Left renal pelvis (tissue), 4 donors: ENCODE measurements at places on chromosomes 5 and 9. TPM values are rescaled to one million over a fixed set of nuclear protein-coding genes. Genes with fewer than 3 reads are reported as not detected.

The NEUROG1 gene
- not detected for polyA plus RNA-seq

The CNTFR gene
- polyA plus RNA-seq: 48.6 TPM

The PAXX gene
- polyA plus RNA-seq: 29.0 TPM

The KLF9 gene
- 7.3 TPM for polyA plus RNA-seq

GRCh38 chr5:902129-902916, 9.6 kb downstream of the TRIP13 start:
- DNase-seq: no peak

DNA sequence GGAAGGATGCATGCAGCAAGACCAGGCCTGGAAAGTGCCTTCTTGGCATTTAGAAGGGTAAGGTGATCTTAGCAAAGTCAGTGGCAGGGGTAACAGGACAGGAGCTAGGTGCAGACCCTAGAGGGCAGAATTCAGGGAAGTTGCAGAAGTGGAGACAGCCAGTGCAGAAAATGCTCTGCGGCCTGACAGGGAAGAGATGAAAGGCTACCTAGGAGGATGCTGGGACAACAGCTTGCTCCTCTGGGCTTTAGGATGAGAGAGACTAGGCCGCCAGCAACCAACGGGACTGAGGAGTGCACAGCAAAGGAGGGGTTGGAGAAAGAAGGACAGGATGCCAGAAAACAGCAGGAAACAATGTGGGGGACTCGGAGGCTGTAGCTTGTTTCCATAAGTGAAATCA, 219.9 kb downstream of the FSTL4 start:
- DNase-seq: no peak

- no peak for DNase-seq
Observed at GRCh38 chr5:147508711-147509040, 1.2 kb downstream of the DPYSL3 start.

DNA sequence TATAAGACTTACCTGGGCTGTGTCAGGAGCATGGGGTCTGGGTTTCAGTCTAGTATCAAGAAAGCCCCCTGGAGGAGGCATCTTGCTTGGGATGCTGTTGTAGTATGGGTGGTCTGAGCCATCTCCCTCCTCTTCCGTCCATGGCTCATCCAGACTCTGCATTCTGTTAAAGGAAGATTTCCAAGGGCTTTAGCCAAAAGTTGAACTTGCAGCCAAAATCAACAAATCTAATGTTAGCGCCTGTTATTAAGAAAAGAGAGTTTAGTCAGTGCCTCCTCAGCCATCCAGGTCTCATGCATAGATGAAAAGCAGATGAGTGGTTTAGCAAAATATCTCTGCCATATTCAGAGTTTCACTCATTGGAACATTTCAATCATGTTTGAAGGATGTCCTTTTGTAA, 55.6 kb downstream of the S1PR3 start:
- no peak for DNase-seq

GRCh38 chr9:119367683-119368075, 1.6 kb downstream of the BRINP1 start:
- DNase-seq: no peak

GRCh38 chr9:70668751-70669150, 254.3 kb upstream of the KLF9 start:
- DNase-seq: no peak

DNA sequence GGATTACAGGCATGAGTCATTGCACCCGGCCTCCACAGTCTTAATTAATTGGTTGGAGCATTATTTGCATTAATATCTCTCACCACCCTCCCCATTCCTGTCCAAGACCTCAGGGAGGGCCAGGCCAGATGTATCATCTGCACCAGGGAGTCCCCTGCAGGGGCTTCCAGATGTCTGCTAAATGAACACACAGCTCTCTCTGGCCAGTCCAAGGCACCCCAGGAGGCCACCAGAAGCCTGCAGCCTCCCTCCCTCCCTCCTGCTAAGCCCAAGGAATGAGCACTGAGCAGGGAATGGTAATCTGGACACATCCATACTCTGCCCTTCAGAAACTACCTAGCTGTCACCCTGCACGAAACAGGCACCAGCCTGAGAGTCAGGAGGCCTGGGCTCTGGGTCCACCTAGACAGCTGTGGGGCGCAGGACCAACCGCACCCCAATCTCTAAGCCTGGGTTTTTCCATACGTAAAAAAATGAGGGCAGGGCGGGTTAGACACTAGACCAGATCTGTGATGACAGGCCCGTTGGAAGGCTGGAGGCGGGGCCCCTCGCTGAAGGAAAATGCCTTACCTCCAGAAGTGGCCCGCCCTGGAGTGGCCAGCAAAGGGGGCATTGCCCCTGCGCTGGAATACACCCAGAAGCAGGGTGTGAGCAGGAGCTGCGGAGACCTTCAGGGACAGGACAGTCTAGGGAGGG, 8.3 kb downstream of the CIZ1 start:
- DNase-seq: no peak

DNA sequence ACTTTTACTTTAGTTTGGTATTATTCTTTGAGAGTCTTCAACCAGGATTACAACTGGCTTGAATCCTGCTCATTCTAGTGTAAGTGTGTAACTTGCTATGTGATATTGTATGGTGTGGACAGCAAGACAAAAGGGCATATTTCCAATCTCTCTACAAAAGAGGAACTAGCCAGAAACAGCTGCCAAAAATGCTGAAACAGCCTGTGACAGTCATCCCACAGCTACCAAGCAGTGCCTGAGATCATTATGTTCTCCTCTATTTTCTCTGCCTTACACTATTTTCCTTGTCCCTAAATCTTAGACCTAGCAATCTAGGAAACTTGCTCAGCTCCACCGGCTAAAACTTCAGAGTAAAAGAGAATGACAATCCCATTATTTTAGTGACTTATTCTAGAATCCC, 42.8 kb downstream of the WDR41 start:
- DNase-seq: no peak

DNA sequence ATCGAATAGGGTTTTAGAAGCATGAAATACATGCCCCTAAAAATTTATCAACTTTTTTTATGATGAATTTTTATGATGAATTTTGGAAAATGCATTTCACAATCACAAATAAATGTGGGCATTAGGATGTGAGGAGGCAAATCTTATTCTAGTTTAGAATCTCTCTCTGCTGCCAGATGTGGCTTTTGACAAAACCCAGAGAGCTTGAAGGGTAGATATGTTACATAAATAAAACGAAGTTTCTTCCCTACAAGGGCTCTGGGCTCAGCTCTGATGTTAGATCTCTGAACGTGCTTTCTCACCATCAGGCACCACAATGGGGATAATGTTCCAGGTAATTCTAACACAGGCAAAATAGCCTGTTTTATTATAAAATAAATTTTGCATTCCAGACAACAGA, 102.3 kb upstream of the ADAMTSL1 start:
- no peak for DNase-seq

DNA sequence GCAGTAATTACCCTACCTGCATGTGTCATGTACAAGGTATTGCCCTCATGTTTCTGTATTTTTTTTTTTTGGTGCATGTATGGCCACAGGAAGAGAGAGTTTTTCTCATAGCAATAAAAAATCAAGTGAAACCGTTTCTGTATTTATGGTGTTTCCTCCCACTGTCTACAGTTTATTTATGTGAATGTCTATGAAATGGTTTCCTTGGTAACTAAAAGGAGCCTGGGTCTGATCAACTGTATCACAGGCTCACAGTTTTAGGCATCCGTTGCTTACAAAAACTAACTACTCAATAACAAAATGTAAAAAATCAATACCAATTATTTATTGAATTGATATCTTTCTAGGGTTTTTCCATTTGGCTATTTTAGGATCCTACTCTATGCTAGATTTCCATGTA, 464.4 kb downstream of the TAF11L14 start:
- DNase-seq: no peak

GRCh38 chr5:145983446-145983845, 47.1 kb downstream of the SH3RF2 start:
- DNase-seq: no peak
